Right ventricle myocardium superior (tissue), 1 donor: ENCODE measurements at places on chromosomes 16 and 17. TPM values are rescaled to one million over a fixed set of nuclear protein-coding genes. Genes with fewer than 3 reads are reported as not detected.

GRCh38 chr17:882827-883585 lies 96.6 kb downstream of the NXN start:
- peak; percentile 76 for DNase-seq

The NOXO1 gene
- total RNA-seq = not detected

The ADCY9 gene
- total RNA-seq = 44.8 TPM

DNA sequence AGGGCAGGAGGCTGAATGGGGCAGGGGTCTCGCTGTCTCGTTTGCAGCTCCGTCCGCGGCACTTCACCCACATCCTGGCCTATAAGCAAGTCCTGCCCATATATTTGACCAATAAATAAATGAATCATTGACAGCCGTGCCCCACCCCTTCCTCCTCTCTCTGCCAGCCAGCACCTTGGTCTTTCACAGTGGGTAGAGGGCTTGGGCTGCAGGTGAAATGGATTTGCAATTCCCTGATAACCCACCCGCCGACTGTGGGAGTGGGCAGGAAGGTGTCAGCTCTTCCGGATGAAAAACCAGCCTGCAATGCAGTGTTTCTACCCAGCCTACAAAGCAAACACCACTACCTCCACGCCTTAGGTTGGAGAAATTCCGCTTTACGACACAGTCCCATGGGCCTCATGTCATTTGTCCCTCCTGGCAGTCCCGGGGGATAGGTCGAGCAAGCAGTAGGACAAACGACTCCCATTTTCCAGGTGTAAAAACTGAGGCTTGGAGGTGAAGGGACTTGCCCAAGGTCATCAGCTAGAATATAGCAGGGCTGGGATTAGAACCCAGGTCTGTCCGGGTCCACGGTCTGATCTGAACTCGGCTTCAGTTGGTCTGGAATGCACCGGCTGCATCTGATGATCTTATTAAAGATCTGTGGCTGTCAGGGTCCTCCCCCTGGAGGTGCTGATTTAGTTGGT lies 79.0 kb downstream of the ABCC1 start:
- no peak for DNase-seq

DNA sequence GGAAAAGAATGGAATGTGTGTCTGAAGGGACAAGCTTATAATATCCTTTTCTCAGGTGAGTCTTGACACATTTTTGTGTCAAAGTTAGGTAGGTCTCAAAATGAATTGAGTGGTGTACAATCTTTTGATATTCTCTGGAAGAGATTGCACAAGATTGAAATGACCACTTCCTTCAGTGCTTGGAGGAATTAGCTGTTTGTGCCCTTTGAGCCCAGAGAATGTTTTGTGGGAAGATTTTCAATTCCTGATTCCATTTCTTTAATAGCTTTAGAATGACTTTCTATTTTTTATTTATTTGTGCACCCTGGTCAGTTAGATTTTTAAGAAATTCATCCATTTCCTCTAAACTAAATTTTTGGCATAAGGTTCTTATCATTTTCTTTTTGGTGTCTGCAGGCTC lies 1.6 kb upstream of the CCL13 start:
- DNase-seq = no peak

DNA sequence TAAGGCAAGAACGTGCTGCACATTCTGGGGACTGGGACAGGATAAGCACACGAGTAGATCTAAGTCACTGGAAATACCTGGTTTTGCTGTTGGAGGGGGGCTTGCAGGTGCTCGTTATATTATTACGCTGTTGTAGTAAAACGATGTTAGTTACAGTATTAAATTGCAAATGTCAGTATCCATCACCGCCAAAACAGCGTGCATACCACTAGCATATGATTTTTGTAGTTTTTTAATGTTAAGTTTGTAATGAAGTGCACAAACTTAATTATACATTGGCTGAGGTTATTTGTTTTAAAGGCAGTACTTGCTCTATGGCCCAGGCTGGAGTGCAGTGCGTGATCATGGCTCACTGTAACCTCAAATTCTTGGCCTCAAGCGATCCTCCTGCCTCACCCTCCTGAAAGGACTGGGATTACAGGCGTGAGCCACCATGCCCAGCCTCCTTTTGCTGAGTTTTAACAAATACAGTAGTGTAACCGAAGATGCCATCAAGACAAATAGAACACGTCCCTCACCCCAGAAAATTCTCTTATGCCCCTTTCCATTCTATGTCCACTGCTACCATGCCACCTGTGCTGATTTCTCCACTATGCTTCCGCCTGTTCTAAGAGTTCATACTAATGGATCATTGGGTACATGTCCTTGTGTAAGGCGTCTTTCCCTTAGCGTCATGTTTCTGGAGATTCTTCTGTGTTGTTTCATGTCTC lies 20.7 kb upstream of the CSNK1D start:
- no peak for DNase-seq

GRCh38 chr16:69443927-69444631 lies 19.7 kb downstream of the CYB5B start:
- peak; percentile 53 for DNase-seq

DNA sequence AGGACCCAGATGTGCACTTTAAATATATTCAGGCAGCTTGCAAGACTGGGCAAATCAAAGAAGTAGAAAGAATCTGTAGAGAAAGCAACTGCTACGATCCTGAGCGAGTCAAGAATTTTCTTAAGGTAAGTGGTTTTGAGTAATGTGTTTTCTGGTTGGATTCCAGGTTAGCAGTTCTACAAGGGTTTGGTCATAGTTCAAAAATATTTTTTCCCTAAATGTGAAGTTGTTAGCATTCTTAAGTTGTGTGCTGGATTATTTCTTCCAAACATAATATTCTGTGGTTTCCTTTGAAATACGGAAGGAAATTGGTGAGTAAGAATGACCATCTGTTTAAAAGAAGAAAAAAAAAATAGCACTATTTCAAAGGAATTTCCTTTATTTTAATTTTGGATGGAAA lies 38.4 kb downstream of the PTRH2 start:
- no peak for DNase-seq

DNA sequence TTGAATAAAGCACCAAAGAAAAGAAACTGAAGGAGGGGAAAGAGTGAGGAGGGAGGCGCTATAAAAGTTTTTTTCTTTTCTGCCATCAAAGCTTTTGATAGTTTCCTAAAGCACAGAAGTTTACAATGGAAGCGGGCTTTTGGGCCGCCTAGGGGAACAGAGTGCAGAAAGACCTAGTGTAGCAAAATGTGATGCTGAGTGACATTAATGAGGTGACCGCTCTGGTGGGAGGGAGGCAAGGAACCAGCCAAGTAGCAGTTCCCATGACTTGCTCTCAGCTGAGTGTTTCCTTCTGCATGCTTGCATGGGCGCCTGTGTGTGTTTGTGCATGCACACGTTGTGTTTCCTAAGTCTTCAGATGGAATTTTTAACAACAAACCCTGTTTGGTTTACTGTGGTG lies 15.5 kb downstream of the MSI2 start:
- no peak for DNase-seq

The KRTAP9-2 gene
- not detected for total RNA-seq

DNA sequence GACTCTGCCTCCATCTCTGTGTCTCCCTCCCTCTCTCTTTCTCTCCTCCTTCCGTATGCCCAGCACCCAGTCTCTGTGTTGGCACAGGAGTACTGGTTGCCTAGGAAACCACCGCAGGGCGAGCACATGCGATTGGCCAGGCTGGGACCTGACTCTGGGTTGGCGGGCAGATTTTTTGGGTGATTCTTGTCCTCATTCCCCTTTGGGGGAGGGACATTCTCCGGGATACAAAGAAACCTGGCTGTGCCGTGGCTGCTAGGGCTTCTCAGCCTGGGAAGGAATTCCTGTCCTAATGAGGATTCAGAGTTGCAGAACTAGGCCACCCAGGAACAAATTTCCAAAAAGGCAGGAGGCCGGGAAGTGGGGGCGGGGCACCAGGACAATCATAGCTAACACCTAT lies 168.9 kb downstream of the SHISA9 start:
- no peak for DNase-seq

DNA sequence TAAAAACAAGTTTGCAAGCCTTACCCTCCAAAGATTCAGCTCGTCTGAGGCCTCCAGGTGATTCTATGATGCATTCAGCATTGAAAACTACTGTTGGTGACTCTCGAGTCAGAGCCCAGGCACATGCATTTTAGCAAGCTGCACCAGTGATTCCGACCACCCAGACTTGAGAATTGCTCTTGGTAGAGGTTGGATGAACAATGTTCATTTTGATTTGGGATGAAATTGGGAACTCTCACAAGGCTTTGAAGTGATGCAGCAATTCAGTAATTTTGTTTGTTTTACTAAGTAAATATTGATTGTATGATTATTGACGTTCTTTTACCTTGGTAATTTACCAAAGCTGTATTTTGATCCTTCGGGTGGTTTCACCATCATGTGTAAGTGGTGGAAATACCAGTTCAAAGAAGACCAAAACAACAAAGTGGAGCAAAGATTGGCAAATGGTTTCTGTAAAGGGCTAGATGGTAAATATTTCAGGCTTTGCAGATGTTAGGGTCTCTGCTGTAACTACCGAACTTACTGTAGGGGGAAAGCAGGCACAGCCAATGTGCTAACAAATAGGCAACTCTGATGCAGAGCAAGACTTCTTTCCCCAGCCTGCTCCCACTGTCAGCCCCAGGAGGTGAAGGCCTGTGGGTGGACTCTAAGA lies 11.8 kb downstream of the ALDH3A2 start:
- DNase-seq = no peak

- no peak for DNase-seq
Observed at GRCh38 chr17:4184811-4185210, 41.8 kb downstream of the CYB5D2 start.
